ENCODE measurements at places on chromosomes 1 and 21. TPM values are rescaled to one million over a fixed set of nuclear protein-coding genes. Genes with fewer than 3 reads are reported as not detected.

Gene SPRR2F
- not detected for total RNA-seq

Gene KLHL21
- total RNA-seq: 19.9 TPM

Gene CFHR3
- total RNA-seq: not detected

Gene CCDC181
- total RNA-seq: 0.72 TPM

Gene CELA2A
- not detected for total RNA-seq

Gene C1orf74
- 4.1 TPM for total RNA-seq

Gene TENT5C
- 0.53 TPM for total RNA-seq

Gene PLEKHN1
- 0.34 TPM for total RNA-seq
